ENCODE measurements at places on chromosomes 7 and 10.

- DNase-seq, result no peak
These were observed 293.4 kb upstream of the MKLN1 start for GRCh38 chr7:131034166-131034881.

DNA sequence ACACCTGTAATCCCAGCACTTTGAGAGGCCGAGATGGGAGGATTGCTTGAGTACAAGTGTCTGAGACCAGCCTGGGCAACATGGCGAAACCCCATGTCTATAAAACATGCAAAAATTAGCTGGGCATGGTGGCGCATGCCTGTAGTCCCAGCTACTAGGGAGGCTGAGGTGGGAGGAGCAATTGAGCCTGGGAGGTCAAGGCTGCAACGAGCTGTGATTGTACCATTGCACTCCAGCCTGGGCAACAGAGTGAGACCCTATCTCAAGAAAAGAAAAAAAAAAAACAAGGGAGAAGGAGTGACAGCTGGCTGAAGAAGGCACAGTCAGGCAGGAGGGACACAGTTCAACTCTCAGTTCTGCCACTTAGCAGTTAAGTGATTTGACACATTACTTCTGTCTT is 26.4 kb upstream of the ZCCHC24 start:
- no peak for DNase-seq

- no peak for DNase-seq
These were observed 108.4 kb upstream of the LYZL2 start for GRCh38 chr10:30737931-30738391.

GRCh38 chr7:118202061-118202460 is 18.1 kb downstream of the LSM8 start:
- DNase-seq, result no peak

DNA sequence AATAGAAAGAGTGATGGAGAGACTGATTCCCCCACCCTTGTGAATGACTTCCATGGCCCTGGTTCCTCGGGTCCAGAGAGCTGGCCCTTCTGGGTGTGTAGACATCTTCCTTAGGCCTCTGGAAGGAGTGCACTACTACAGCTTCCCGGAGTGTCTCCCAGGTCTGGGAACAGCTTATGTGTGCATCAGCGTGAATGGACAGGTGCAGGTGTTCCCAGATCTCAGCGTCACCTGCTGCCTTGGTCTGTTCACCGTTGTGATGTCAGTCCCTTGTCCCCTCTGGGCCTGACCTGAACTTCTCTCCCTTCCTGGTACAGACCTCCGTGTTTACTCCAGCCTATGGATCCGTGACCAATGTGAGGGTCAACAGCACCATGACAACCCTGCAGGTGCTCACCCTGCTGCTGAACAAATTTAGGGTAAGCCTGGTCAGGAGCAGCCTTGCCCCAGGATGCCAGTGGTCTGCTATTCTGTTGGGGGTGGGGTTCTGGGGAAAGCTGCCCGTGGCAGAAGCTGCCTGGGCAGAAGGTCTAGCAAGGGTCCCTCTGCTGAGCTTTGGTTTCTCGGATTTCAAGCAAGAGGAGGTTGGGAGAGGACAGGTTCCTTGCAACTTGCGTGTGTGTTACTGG is 10.5 kb upstream of the DEPP1 start:
- DNase-seq, result no peak

DNA sequence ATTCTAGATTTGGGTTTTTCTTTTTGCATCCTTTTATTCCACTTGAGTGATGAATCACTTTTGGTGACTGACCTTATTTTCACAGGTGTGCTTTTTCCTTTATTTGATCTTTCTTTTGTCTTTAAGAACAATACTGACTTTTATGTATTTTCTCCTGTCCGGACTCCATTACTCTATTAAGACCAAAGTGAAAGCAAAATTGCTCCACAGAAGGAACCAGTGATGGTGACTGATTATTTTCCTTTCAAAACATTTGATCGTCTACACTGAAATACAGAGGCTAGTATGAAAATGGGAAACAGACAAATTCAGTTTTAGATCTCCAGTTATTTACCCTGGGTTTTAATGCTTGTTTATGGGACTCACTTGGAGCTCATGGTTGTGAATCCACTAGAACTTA is 15.5 kb downstream of the EXOC4 start:
- DNase-seq, result no peak

DNA sequence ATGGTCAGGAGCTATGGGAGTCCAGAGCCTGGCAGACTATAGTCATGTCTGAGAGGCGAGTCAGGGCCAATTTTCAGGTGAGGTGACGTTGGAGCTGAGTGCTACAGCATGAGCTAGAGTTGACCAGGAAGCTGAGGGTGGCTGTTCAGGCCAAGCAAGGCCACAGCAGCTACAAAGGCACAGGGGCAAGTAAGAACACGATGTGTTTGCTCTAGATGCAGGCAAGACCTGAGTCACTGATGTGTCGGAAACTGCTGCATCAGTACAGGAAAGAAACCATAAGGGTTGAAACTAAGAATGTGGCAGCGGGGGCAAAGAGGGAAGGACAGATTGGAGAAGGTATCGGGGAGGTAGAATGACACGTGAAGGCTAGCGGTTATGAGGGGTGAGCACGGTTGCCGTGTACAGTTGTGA is 11.8 kb upstream of the RRP12 start:
- DNase-seq, result no peak

GRCh38 chr7:44400033-44400511 is 74.7 kb upstream of the CAMK2B start:
- DNase-seq, result no peak

GRCh38 chr10:67284589-67284988 is 358.8 kb downstream of the LRRTM3 start:
- DNase-seq, result no peak

GRCh38 chr7:25694699-25695098 is 457.3 kb upstream of the NFE2L3 start:
- no peak for DNase-seq

DNA sequence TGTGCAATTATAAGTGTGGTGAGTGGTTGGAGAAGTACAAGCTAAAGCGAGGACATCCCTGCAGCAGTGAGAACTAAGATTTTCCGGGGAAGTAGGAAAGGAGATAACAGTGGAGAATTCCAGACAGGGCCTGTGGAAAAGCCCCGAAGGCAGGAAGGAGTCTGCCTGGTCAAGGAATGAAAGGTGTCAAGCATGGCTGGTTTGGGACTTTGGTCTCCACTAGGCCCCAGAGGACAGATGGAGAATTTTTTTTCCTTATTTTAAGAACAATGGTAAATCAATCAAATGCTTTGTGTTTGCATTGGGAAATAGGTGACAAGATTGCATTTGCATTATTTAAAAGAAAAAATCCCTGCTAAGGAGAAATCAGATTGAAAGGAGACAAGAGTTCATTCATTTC is 3.2 kb upstream of the CEP55 start:
- DNase-seq, result no peak

DNA sequence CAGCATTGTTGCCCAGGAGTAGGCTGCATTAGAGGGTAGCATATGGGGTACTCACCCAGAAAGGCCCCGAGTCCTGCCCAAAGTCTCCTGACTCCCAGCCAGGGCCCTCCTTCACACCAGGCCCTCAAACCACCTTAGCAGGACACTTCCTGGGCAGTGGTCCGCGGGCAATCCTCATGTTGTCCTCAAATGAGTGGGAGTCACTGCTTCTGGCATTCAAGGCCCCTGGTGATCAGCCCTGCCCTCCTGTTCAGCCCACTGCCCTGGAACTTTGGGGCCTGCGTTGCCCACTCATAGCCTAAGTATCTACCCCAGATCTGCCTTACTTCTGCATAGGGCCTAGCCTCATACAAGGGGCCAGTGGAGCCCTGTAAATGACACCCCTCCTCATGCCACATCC is 70.9 kb upstream of the PRLHR start:
- no peak for DNase-seq

DNA sequence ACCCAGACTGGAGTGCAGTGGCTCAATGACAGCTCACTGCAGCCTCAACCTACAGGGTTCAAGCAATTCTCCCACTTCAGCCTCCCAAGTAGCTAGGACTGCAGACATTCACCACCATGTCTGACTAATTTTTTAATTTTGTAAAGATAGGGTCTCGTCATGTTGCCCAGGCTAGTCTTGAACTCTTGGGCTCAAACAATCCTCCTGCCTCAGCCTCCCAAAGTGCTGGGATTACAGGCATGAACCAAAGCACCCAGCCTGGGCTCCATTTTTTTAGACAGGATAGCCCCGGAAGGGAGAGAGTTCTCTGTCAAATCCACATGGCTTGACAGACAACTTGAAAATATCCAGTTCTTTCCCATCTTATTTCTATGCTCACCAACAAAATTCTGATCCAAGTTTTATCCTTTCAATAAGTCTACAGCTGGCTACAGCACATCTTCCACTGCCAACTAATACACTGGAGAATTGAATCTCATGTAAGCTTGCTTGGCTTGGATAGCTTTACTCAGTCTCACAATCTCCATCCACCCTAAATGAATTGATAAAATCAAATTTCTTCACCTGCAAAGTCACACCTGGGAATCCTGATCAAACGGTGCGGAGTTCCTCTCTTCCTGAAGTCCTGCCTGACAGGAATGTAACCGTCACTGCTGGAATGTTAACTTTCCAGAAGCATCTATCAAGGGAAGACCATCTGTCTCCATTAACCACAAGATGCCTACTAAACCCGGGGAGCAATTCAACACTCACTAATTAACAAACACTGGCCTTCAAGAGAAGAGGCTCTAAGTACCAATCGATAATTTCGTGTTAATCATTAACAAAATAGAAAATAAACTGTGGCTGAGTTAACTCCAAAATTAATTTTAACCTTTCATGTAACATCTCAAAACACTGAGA is 239.7 kb upstream of the MKLN1 start:
- DNase-seq, result no peak

DNA sequence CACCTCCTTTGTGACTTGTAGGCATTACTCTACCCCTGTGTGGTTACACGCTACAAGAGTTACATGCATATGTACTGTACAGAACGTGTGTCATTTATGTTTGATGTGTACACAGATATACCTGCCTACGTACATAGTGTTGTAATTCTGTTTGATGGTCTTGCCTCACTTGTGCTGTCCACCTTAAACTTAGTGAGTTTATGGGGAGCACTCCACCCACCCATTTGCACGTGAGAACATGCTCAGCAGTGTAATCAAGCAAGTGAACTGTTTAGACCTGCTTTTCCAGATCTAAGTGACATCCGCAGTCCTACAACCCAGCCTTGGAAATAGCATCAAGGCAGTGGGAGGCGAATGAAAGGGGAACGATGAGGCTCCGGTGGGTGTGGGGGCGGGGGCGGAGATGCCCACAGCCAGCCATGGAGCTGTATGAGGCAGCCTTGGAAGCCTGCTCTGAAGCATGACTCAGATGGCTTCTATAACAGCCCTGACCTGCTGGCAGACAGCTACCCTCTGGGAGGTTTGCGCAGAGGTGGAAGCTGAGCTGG is 52.1 kb downstream of the SUFU start:
- DNase-seq, result no peak

- no peak for DNase-seq
These were observed 49.8 kb downstream of the CNOT4 start for GRCh38 chr7:135459951-135460567.

- DNase-seq, result no peak
These were observed 296.0 kb upstream of the KIAA1217 start for GRCh38 chr10:23912884-23913404.
